ENCODE measurements at places on chromosomes 16 and 17. TPM values are rescaled to one million over a fixed set of nuclear protein-coding genes. Genes with fewer than 3 reads are reported as not detected.
A peak's percentile ranks its signal among the peaks of the same experiment; 100 is the strongest.

- H3K36me3 ChIP-seq, result no peaks in the 10 kb centered on the region
- H3K27ac ChIP-seq, result no peak overlapping the region
These were observed 9.6 kb upstream of the RHBDF2 start for GRCh38 chr17:76510831-76511244.

GRCh38 chr16:68481636-68482035 lies 33.3 kb upstream of the SMPD3 start:
- no peak overlapping the region for H3K27ac ChIP-seq
- H3K27me3 ChIP-seq, result no peaks in the 10 kb centered on the region

DNA sequence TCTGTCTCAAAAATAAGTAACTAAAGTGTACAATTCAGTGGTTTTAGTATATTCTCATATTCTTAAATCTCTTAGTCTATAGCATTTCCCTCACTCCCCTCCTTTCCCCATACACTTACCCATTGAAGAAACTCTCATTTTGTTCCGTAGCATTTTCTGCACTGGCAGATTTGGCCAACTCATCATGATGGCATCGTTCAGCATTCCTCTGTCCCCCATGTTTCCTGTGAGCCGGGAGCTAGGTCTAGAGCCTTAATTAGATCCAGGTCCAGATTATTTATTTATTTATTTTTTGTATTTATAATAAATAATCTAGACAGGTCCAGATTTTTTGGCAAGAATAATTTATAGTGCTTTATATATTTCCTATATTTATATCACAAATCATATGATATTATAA lies 31.0 kb downstream of the HEATR3 start:
- H3K4me1 ChIP-seq, result no peaks in the 10 kb centered on the region
- H3K4me3 ChIP-seq, result no peak overlapping the region
- DNase-seq, result no peak
- peaks cover 54% of the 10 kb centered on the region for H3K36me3 ChIP-seq

- H3K4me3 ChIP-seq, result no peak overlapping the region
- no peaks in the 10 kb centered on the region for H3K27me3 ChIP-seq
- H3K27ac ChIP-seq, result no peak overlapping the region
- H3K36me3 ChIP-seq, result no peaks in the 10 kb centered on the region
- DNase-seq, result no peak
- no peaks in the 10 kb centered on the region for H3K4me1 ChIP-seq
These were observed 116.8 kb downstream of the WWOX start for GRCh38 chr16:78216166-78216745.

GRCh38 chr17:27602721-27603420 lies 28.1 kb upstream of the LGALS9 start:
- no peaks in the 10 kb centered on the region for H3K27me3 ChIP-seq
- peak; percentile 58 for DNase-seq
- H3K4me3 ChIP-seq, result no peak overlapping the region

DNA sequence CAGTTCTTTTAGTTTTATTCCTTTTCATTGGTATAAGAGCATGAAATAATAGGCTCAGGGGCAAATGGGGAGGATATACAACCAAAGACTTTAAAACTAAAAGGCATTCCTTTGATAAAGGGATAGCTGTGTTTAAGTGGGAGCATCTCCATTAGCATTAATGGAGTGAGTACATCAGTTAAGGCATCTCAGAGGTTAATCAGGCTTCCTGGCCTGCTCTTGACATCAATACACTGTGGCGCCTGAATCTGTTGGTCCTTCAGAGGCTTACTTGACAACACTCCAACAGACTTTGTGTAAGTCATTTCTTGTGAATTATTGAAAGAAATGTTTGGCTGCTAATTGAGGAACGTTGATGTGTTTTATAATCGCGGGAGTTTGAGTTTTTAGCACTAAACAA lies 230.7 kb downstream of the BCAS3 start:
- H3K27me3 ChIP-seq, result no peaks in the 10 kb centered on the region
- H3K4me3 ChIP-seq, result no peak overlapping the region
- H3K27ac ChIP-seq, result no peak overlapping the region
- no peak for DNase-seq
- peaks cover 1% of the 10 kb centered on the region for H3K4me1 ChIP-seq

Gene MYH1
- not detected for total RNA-seq

Gene HOXB5
- total RNA-seq, result 1.8 TPM

Gene TPSAB1
- total RNA-seq, result 13.8 TPM
